ENCODE measurements at places on chromosomes 5 and 9. TPM values are rescaled to one million over a fixed set of nuclear protein-coding genes. Genes with fewer than 3 reads are reported as not detected.

- no peak for ATAC-seq
Observed at GRCh38 chr5:133015466-133015865, 10.9 kb downstream of the ZCCHC10 start.

- no peak for ATAC-seq
Observed at GRCh38 chr9:89743216-89743572, 138.4 kb downstream of the GADD45G start.

GRCh38 chr9:122133263-122133983 lies 26.2 kb downstream of the NDUFA8 start:
- ATAC-seq: no peak

GRCh38 chr9:111897601-111898137 lies 1.1 kb downstream of the UGCG start:
- no peak for ATAC-seq

The TAF11L14 gene
- total RNA-seq: not detected

The FREM1 gene
- total RNA-seq: 4.7 TPM
